Activated T-helper 1 cell treated with Interleukin-2 at 50 U/mL for 16 hours (primary cell): ENCODE measurements at places on chromosomes 5 and 9.

GRCh38 chr5:54792611-54793404 is 192.6 kb downstream of the ESM1 start:
- no peak for DNase-seq

DNA sequence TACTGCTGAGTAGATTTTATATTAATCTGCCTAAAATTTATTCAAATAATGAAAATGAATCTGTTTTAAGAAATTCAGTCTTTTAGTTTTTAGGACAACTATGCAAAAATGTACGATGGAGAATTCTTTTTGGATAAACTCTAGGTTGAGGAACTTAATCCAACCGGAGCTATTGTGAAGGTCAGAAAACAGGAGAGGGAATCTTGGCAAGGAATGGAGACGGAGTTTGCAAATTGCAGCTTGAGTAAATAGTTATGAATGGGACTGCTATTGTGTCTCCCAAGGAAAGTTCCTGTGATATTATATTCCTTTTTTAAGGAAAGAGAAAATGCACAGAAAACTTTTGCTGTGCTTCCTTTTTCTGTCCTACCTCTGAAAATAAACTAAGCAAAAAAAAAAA is 67.9 kb downstream of the IQGAP2 start:
- DNase-seq = no peak

DNA sequence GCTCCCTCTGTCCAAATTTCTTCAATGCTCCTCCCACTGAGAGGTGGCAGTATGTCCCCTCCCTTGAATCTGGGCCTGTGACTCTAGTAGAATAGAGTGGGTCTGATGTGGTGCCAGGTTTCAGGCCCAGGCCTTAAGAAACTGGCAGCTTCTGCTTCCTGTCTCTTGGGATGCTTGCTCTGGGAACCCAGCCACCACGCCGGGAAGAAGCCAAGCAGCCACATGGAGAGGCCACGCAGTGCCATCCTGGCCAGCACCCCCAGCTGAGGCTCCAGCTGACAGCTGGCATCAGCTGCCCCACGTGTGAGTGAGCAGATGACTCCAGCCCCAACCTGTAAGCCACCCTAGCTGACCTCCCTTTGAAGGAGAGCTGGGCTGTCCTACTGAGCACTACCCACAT is 7.3 kb upstream of the TSPAN17 start:
- no peak for DNase-seq

DNA sequence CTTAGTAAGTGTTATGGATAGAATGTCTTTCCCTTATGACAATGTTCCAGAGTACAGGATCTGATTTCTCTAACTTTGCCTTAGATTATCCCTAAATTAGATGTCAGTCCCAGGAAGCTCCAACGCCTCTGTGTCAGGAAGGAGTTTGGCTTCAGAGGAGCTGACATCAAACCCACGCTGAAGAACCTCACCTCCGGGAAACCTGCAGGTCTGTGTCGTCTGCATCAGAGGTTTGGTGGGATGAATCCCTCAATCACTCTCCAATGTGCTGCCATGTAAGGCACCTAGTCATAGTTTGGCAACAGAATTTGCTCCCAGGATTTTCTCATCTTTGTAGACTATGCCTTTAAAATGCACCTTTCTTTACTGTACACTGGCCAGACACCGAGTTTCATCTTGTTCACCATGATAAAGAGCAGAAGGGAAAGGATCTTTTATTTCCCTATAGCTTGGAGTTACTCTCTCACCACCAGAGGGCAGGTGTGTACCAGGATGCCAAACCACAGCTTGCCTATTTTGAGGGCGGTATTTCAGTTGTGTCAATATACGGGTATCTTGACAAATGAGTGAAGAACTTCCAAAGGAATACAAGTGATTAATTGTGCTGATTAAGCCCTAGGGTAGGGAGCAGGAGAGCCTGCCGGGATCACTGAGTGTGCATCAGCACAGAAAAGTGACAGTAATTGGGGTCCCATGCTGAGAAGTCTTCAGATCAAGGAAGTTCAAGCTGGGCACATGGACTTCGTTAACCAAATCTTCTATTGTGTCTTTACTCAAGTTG is 23.4 kb downstream of the MINAR2 start:
- no peak for DNase-seq

GRCh38 chr9:10548348-10548747 is 64.5 kb downstream of the PTPRD start:
- DNase-seq = no peak

DNA sequence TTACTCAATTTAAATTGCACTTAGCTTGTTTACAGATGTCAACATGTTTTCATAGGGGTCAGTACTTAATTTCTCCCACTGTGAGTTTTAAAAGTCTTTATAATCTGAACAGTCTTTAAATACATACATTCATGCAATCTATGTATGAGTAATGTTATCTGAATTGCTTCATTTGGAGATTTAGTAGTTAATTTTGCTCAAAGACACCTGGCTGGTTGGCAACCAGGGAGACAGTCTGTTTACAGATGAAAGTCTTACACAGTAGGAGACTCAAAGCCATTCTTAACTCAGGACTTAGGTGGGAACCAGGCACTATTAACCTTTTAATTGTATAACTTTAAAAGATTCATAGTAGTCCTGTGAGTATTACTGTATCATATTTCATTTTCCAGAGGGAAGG is 29.3 kb downstream of the DAB2 start:
- DNase-seq = no peak

- no peak for DNase-seq
Measured at GRCh38 chr5:43165323-43165722, 26.7 kb upstream of the NIM1K start.
